Stimulated activated CD8-positive, alpha-beta memory T cell treated with anti-CD3 and anti-CD28 coated beads, Interleukin-2, amount 100 ng/mL, for 1 hour (primary cell): ENCODE measurements at places on chromosomes 12 and 14.

DNA sequence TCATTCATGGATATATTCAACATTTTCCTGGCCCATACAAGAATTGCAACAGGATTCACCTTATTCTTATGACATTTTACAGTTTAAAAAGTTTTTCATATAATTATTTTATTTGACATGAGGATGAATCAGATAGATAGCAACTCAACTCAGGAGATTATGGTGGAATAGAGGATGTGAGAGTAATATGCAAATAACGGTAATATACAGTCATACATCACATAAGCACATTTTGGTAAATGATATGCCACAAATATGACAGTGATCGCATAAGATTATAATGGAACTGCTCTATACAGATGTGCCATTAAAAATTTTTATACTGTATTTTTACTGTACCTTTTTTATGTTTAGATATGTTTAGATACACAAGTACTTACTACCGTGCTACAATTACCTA is 24.1 kb upstream of the CRADD start:
- DNase-seq = no peak

- DNase-seq = no peak
These were observed 76.0 kb upstream of the FZD10 start for GRCh38 chr12:130086248-130086647.

GRCh38 chr12:130563323-130563722 is 152.8 kb downstream of the RIMBP2 start:
- no peak for DNase-seq

DNA sequence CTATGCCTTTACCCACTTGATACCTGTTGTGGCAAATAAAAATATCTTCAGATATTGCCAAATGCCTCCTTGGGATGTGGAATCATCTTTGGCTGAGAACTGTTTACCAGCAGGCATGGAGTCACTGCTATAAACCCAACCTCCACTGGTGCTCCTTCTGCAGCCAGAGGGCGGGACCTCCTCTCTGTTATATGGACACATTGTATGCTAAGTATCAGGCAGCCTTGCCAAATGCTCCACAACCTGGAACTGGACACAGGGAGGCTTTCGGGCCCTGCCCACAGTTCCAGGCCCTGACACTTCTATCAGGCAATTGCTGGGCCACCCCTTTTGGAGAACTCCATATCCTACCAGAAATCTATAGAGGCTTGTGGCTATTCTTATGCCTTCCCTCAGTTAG is 201.0 kb downstream of the TMX1 start:
- no peak for DNase-seq
